Activated CD4-positive, alpha-beta memory T cell treated with anti-CD3 and anti-CD28 coated beads for 36 hours (primary cell): ENCODE measurements at places on chromosomes 16 and 17. TPM values are rescaled to one million over a fixed set of nuclear protein-coding genes. Genes with fewer than 3 reads are reported as not detected.

TMEM204 gene
- total RNA-seq = 15.5 TPM

RNU2-1 gene
- total RNA-seq = 5,509 TPM

MYH10 gene
- 20.6 TPM for total RNA-seq

PDP2 gene
- 45.5 TPM for total RNA-seq

TP53TG3B gene
- not detected for total RNA-seq

MYH3 gene
- total RNA-seq = 2.4 TPM

CA7 gene
- 0.12 TPM for total RNA-seq

PIGL gene
- total RNA-seq = 31.6 TPM

KRT28 gene
- not detected for total RNA-seq

SPNS2 gene
- total RNA-seq = 0.24 TPM

ASPHD1 gene
- total RNA-seq = 1.9 TPM

UMOD gene
- not detected for total RNA-seq

CNGB1 gene
- not detected for total RNA-seq

INO80E gene
- 84.1 TPM for total RNA-seq

CCR7 gene
- total RNA-seq = 145 TPM

ACE gene
- 2.2 TPM for total RNA-seq

SGCA gene
- total RNA-seq = not detected

DLX4 gene
- 0.52 TPM for total RNA-seq

STX1B gene
- 0.92 TPM for total RNA-seq

IKZF3 gene
- 52.0 TPM for total RNA-seq

NR1D1 gene
- 7.3 TPM for total RNA-seq

GLTPD2 gene
- total RNA-seq = not detected

TNFRSF13B gene
- total RNA-seq = not detected

CCDC92B gene
- not detected for total RNA-seq

SPIRE2 gene
- total RNA-seq = 0.63 TPM

NPEPPS gene
- total RNA-seq = 114 TPM

SLFN12 gene
- total RNA-seq = 10.7 TPM

SLC16A11 gene
- total RNA-seq = 1.5 TPM

METTL22 gene
- total RNA-seq = 30.8 TPM

FAM20A gene
- not detected for total RNA-seq

C1QTNF1 gene
- 0.38 TPM for total RNA-seq

KRTAP4-1 gene
- not detected for total RNA-seq

TBC1D3I gene
- 0.14 TPM for total RNA-seq

BRICD5 gene
- 8.5 TPM for total RNA-seq

TAC4 gene
- not detected for total RNA-seq

KRTAP1-1 gene
- not detected for total RNA-seq

NIP7 gene
- total RNA-seq = 43.3 TPM

SPN gene
- 109 TPM for total RNA-seq

ARHGDIG gene
- not detected for total RNA-seq

GINS2 gene
- total RNA-seq = 66.9 TPM

NPIPB13 gene
- total RNA-seq = 6.5 TPM

LPCAT2 gene
- 0.12 TPM for total RNA-seq

FGF11 gene
- total RNA-seq = 1.0 TPM

OR3A3 gene
- total RNA-seq = not detected

SLC6A2 gene
- not detected for total RNA-seq

SYNGR3 gene
- 12.4 TPM for total RNA-seq
